Neural progenitor cell (in vitro differentiated cells): ENCODE measurements at places on chromosomes 4 and X. TPM values are rescaled to one million over a fixed set of nuclear protein-coding genes. Genes with fewer than 3 reads are reported as not detected.

DNA sequence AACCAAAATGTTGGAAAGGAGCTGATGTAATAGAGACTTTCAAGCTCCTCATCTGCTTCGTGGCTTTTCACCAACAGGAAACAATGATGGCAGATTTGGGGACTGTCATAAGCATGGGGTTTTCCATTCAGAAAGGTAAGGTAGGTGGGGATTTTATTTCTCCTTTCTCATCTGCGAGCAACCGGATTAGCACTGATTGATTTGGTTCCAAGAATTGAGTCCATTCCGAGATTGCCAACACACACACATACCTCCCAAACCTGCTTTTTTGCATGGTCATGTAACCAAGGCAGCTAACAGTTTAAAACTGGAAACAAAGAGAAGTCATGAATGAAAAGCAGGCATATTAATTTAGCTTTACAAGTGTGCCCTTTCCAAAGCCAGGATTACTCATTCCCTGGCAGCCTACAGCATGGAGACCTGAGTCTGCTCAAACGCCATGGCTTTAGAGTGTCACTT, 63.0 kb upstream of the LNX1 start:
- no peak for DNase-seq

DNA sequence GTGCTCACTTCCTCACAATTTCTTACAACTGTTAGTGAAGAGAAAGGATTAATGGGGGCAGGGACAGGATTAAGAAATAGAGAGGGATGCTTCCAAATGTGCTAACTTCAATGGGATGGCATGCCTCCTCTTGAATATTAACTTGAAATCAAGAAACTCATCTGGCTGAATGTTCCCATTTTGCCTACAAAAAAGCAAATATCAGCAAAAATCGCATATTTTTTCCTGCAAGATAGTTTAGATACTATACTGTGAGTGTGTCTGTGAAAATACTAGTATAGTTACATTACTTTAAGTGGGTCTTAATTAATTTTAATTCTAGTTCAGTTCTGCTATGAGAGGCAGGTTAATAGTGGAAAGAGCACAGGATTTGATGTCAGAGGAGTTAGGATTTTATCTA, 4.9 kb downstream of the PAICS start:
- DNase-seq = peak; percentile 31

DNA sequence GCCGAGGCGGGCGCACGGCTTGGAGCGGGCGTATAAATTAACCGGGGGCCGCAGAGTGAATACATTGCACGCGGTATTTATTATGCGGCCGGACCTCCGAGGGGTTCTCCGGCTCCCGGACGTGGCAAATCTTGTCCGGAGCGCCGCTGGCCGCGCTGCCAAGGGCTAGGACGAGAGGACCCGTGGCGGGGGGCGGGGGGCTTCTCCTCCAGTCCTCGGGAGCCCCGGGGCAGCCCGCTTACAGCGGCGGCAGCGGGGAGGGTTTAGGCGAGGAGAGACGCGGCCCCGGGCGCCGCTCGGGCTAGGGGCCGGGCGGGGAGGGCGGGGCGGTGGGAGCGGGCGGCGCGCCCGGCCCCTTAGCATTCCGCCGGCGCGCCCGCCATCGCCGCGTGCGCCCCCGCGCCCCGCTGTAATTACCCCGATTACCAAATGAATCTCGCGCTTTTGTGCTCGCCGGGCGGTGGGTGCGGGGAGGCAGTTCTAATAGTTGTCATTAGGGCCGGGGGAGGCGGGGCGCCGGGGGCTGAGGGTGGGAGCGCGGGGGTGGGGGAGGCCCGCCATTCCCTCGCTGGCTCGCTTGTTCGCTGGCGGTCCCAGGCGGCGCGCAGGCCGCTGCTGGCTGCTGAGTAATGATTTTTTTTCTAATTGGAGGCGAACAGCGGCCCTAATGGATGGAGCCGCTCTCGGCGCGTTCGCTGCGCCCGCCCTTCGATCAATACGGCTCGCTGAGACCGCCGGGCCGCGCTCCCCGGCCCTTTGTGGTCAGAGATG, 276.6 kb downstream of the BCOR start:
- peak; percentile 86 for DNase-seq

GRCh38 chr4:148575577-148575976, 133.4 kb upstream of the NR3C2 start:
- no peak for DNase-seq

- no peak for DNase-seq
Measured at GRCh38 chr4:159117968-159118367, 15.1 kb downstream of the RAPGEF2 start.

The NPY1R gene
- total RNA-seq = 4.6 and 7.9 TPM in 2 replicates

The SOX3 gene
- total RNA-seq = 20.4 and 38.7 TPM in 2 replicates

The SCML1 gene
- total RNA-seq = 5.0 and 9.7 TPM in 2 replicates

The HERC3 gene
- 2.3 and 4.1 TPM in 2 replicates for total RNA-seq

The USP17L10 gene
- total RNA-seq = not detected in 2 replicates

The SYTL4 gene
- total RNA-seq = 0.22 and 0.39 TPM in 2 replicates

The HELT gene
- total RNA-seq = not detected in 2 replicates

The ATP1B4 gene
- total RNA-seq = not detected in 2 replicates
